ENCODE measurements at places on chromosomes 1 and 21. TPM values are rescaled to one million over a fixed set of nuclear protein-coding genes. Genes with fewer than 3 reads are reported as not detected.

DNA sequence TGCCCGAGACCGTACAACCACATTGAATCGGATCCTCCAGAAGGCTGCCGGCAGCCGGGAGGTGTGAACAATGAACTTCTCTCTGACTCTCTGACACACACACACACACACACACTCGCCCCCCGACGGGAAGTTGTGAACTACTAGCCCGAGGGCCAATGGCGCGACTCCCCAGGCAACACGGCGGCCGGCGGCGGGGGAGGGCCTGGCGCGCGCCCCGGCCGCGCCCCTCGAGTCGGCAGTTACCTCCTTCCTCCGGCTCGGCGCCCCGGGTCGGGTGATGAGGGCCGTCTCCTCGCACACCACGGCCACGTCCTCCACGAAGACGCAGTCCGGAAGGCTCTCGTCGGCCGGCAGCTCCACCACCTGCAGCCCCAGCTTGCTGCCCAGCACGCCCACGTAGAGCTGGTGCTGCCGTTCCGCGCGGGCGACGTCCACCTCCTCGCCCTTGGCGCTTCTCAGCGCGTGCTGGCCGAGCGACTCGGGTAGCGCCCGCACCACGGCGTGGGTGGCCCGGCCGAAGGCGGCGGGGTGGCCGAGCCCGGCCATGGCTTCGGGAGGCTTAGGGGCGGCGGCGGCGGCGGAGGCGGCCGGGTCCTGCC lies 361 bp downstream of the DDAH1 start:
- DNase-seq, result peak; percentile 67

DNA sequence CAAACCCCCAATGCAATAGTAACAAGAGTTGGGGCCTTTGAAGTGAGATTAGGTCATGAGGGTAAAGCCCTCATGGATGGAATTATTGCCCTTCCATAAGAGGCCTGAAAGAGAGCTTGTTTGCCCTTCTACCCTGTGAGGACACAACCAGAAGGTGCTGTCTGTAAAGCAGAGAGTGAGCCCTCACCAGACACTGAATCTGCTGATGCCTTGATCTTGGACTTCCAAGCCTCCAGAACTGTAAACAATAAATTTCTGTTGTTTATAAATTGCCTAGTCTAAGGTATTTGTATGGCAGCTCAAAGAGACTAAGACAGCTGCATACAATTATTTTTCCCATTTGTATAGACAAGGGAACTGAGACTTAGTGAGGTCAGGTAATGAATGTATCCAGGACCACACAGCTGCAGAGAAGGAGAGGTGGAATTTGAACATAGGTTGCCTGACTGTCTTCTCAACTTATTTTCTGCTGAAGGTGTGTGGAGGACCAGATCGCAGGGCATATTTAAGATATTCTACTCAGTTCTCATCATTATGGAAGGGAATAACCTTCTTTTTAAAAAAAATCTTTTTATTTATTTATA lies 18.7 kb downstream of the IL23R start:
- DNase-seq, result no peak

- no peak for DNase-seq
These were observed 86.4 kb downstream of the WDR64 start for GRCh38 chr1:241738284-241739078.

DNA sequence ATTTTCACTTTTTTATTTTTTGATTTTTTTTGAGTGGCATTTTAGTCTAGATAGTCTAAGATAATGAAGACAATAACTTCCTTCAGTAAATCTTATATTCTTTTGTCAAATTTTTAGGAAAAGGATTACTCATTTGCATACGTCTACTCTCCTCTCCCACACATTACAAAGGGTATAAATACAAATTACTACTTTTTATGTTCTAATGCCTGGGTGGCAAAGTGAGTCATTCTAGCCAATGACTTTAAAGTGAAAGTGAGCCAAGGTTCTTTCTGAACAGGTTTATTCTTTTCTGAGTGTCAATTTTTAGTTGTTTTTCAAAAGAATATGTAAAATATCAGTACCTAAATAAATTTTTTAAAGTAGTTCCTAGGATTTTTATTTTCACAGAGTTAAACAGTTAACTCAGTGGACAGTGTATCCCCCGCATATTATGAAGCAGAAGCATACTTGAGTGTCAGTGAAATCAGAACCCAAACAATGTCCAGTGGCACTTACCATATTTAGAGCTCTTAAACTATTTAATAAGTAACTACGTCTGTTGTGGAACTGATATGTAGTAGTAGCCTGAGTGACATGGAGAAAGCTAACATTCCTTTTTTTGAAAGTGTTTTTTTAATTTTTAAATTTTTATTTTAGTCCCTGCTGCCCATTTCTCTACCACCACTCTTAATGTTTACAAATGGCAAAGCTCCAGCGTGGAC lies 141.7 kb downstream of the PHTF1 start:
- DNase-seq, result no peak

DNA sequence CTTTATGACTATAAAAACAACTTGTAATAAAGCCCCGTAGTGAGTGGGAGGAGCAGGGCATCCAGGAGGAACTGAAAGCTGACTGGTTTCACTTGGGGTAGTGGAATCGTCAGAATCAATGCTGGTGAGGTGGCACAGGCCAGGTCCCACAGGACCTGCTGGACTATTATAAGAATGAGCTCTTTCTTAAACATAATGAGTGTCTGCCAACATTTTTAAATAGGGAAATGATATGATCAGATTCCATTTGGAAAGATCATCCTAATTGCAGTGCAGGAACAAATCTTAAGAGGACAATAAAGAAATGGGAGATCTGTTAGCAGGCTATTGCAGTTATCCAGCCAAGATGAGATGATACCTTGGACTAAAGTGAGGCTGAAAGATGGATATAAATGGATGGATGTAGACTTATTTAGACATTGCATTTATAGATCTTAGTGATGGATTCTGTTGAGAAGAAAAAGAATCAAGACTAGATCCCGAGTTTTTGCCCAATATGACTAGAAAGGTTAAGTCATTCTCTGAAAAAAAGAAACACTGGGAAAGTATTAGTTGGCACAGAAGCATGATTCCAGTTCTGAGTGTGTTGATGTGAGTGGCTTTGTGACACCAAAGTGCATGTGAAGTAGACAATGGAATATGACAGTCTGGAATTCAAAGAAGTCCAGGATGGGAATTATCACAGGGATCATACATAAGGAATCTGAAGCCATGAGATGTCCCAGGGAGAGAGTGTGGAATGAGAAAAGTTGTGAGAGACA lies 153.3 kb upstream of the SGIP1 start:
- DNase-seq, result no peak

DNA sequence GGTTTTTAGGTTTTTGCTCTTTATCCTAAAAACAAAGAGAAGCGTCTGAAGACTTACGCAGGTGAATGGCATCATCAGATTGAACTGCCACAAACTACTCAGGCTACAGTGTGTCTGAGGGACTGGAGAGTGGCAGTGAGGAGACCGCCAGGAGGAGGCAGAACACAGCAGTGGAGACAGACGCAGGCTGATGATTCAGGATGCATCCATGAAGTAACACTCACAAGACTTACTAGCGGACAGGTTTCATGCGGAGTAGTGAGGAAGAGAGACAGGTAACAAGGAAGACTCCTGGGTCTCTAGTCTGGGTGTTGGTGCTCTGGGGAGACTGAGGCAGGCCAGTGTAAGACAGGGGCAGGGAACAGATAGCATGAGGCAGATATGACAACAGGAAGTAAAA lies 5.7 kb downstream of the HSF2BP start:
- DNase-seq, result no peak

DNA sequence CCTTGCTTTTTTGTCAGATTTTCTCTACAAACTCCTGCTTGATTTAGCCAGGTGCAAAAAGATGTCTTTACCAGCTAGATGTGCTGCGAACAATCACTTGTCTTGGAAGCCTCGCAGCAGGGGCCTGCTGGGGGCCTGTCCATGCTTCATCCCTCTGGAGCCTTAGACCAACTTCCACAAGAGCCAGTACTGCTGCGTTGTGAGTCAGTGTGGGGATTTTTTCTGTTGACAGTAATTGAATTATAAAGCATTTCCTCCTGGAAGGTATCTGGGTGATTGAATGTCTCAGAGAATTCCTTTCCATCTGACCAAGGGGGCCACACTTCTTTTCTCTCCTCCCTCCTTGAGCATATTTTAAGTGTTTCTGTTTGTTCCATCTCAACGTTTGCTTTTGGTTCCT lies 40.4 kb upstream of the LDLRAP1 start:
- DNase-seq, result no peak

DNA sequence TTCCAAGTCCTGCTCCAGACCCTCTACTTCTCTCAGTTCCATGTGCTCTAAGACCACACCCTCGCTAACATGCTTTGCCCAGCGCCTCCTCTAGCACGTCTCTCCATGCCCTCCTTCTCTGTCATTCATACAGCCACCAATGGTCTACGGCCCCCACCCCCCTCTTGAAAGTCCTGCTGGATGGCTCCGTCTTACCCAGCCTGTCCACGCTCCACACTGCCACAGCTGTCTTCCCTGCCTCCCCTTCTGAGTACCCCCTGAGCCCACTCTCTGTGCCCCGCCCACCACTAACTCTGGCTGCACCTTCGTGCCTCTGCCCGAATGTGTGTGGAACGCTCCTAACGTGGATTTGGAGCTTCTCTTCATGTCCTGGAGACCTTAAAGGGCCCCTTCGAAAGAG lies 244.6 kb downstream of the TRABD2B start:
- no peak for DNase-seq

- no peak for DNase-seq
These were observed 75.3 kb downstream of the KCNK1 start for GRCh38 chr1:233689017-233689747.

- DNase-seq, result no peak
These were observed 26.3 kb downstream of the FTCD start for GRCh38 chr21:46128933-46129571.

GRCh38 chr21:35938446-35938845 lies 121.9 kb downstream of the SETD4 start:
- DNase-seq, result no peak

GRCh38 chr1:93804412-93804811 lies 74.6 kb downstream of the DNTTIP2 start:
- DNase-seq, result no peak

DNA sequence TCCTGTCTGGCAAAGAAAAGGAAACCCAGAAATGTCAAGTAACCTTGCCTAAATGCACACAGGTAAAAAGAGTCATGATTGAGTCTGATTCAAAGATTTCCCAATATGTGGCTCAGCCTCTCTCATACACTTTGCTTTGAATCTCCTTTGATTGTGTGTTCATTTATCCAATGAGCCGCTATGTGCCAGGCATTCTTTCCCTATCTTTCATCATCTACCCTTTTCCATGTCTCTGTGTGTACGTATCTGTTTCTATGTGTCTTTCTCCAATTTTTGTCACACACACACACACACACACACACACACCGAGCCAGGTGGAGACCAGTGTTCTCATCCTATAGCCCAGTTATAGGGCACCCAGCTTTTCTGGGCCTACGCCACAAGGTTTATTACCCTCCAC lies 35.7 kb upstream of the BCL9 start:
- no peak for DNase-seq

- no peak for DNase-seq
These were observed 52.5 kb downstream of the ANGPTL1 start for GRCh38 chr1:178818416-178818815.

The C8A gene
- total RNA-seq, result 0.13 TPM

The GCSAML gene
- not detected for total RNA-seq

The DRAXIN gene
- total RNA-seq, result 13.4 TPM

The CTH gene
- 27.8 TPM for total RNA-seq

The PRDX1 gene
- 1,197 TPM for total RNA-seq

The SIKE1 gene
- total RNA-seq, result 65.2 TPM

The TMEM81 gene
- 5.7 TPM for total RNA-seq

The PGLYRP4 gene
- total RNA-seq, result not detected

The RGS13 gene
- not detected for total RNA-seq

The TIAM1 gene
- total RNA-seq, result 25.2 TPM

The NPPB gene
- total RNA-seq, result not detected

The TMEM125 gene
- 27.8 TPM for total RNA-seq
